ENCODE measurements at places on chromosomes 1 and 21.

GRCh38 chr1:20058531-20058930, 11.5 kb upstream of the PLA2G5 start:
- no peaks in the 10 kb centered on the region for H3K4me1 ChIP-seq
- H3K36me3 ChIP-seq, result no peaks in the 10 kb centered on the region
- no peak overlapping the region for H3K4me3 ChIP-seq
- H3K27me3 ChIP-seq, result peaks cover 5% of the 10 kb centered on the region

DNA sequence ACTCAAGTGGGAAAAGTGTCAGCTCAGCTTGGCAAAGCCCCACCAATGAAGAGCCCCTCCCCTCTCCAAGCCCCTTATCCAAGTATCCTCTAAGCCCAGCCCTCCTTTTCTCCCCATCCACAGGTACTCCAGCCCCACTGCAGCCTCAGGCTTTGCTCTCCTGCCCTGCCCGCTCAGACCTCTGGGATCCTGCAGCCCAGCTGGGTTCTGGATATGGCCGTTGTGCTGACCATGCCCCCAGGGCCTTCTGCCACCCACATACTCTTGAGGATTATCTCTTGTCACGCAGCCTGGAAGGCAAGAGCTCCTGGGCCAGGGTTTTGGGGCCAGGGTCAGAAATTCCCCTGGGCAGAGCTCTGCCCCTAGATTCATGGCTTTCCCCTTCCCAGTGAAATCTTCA, 4.7 kb downstream of the SHISA4 start:
- H3K27me3 ChIP-seq, result no peaks in the 10 kb centered on the region
- peaks cover 92% of the 10 kb centered on the region for H3K4me1 ChIP-seq
- H3K4me3 ChIP-seq, result no peak overlapping the region
- no peak for DNase-seq

- peaks cover 45% of the 10 kb centered on the region for H3K27me3 ChIP-seq
- H3K4me1 ChIP-seq, result no peaks in the 10 kb centered on the region
- no peak overlapping the region for H3K4me3 ChIP-seq
Observed at GRCh38 chr1:29962831-29963247, 726.5 kb downstream of the PTPRU start.

GRCh38 chr1:114099268-114099667, 54.4 kb downstream of the SYT6 start:
- H3K4me1 ChIP-seq, result no peaks in the 10 kb centered on the region
- H3K27me3 ChIP-seq, result no peaks in the 10 kb centered on the region
- no peaks in the 10 kb centered on the region for H3K36me3 ChIP-seq
- DNase-seq, result no peak

GRCh38 chr1:32859915-32860314, 10.8 kb downstream of the FNDC5 start:
- no peaks in the 10 kb centered on the region for H3K27me3 ChIP-seq
- DNase-seq, result no peak
- H3K4me3 ChIP-seq, result no peak overlapping the region
- H3K4me1 ChIP-seq, result peaks cover 36% of the 10 kb centered on the region
- peaks cover 23% of the 10 kb centered on the region for H3K36me3 ChIP-seq
- H3K27ac ChIP-seq, result no peak overlapping the region

GRCh38 chr1:30036666-30037065, 686.7 kb downstream of the MATN1 start:
- H3K4me3 ChIP-seq, result no peak overlapping the region
- no peak for DNase-seq
- H3K27me3 ChIP-seq, result no peaks in the 10 kb centered on the region
- no peaks in the 10 kb centered on the region for H3K36me3 ChIP-seq

DNA sequence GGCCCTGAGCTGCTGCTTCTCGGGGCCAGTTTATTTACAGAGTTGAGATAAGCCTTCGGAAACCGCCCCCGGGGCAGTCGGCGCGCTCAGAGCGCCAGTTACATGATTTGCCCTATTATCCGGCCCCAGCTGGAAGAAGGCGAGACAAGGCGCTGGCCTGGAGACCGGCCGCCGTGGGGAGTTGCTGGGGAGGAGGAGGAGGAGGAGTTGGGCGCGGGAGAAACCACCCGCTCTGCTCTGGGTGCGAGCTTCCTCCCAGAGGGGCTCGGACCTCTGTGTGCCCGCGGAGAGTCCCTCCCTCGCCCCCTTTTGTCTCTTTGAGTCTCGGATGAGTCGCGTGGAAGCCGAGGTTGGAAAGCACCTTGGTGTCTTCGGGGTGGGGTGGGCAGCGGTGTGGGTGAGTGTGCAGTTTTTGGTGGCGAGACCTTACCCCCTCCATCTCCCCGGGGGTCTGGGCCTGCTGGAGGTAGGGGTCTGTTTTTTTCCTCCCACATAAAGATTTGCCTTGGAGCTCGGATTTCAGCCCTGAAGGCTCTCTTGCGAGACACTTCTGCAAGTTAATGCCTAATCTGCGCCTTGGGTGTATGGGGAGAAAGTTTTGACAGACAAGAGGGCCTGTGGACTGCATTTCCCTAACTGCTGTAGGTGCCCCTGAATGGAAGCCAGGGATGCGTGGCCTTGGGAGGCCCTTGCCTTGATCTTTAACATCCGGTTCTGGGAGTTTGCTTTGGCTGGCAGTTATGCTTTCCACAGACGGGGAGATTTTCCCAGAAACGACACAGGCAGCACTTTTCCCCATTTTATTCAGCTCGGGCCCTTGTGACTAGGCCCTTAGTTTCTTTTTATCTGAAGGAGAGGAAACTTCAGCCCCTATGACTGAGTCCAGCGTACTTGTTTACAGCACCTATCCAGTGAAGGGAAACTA, 80.0 kb downstream of the NDUFS5 start:
- peak overlapping the region; percentile 61 for H3K4me3 ChIP-seq
- H3K4me1 ChIP-seq, result peaks cover 69% of the 10 kb centered on the region
- DNase-seq, result peak; percentile 51
- no peaks in the 10 kb centered on the region for H3K36me3 ChIP-seq

GRCh38 chr21:42580076-42580792, 66.6 kb downstream of the SLC37A1 start:
- no peak for DNase-seq
- no peaks in the 10 kb centered on the region for H3K4me1 ChIP-seq
- H3K4me3 ChIP-seq, result no peak overlapping the region
- no peaks in the 10 kb centered on the region for H3K27me3 ChIP-seq
- no peak overlapping the region for H3K27ac ChIP-seq
- H3K36me3 ChIP-seq, result peaks cover 55% of the 10 kb centered on the region

- no peak for DNase-seq
- no peak overlapping the region for H3K27ac ChIP-seq
- no peaks in the 10 kb centered on the region for H3K27me3 ChIP-seq
- no peaks in the 10 kb centered on the region for H3K4me1 ChIP-seq
Observed at GRCh38 chr21:36879827-36880226, 86.6 kb downstream of the HLCS start.

GRCh38 chr1:212975111-212975918, 25.0 kb downstream of the VASH2 start:
- H3K4me1 ChIP-seq, result no peaks in the 10 kb centered on the region
- no peak overlapping the region for H3K4me3 ChIP-seq
- H3K27me3 ChIP-seq, result no peaks in the 10 kb centered on the region
- no peak for DNase-seq
- H3K27ac ChIP-seq, result no peak overlapping the region

- no peaks in the 10 kb centered on the region for H3K36me3 ChIP-seq
- H3K27ac ChIP-seq, result no peak overlapping the region
- peak; percentile 61 for DNase-seq
- no peaks in the 10 kb centered on the region for H3K4me1 ChIP-seq
- H3K27me3 ChIP-seq, result no peaks in the 10 kb centered on the region
Observed at GRCh38 chr21:29219165-29219770, 79.5 kb upstream of the BACH1 start.

DNA sequence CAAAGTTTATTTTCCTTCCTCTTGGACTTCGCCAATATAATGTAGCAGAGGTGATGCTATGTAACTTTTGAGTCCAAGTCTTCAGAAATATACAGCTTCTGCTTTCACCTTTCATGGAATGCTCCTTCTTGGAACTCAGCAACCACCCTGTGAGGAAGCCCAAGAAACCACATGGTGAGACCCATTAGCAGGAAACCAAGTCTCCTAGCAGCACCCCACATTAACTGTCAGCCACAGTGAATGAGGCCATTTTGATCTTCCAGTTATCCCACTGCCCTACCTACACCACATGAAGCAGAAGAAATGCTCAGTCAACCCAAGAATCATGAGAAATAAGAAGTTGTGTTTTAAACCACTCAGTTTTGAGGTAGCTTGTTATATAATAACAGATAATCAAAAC, 58.2 kb downstream of the PAPPA2 start:
- no peak for DNase-seq
- H3K27ac ChIP-seq, result no peak overlapping the region
- H3K36me3 ChIP-seq, result no peaks in the 10 kb centered on the region
- no peaks in the 10 kb centered on the region for H3K27me3 ChIP-seq

DNA sequence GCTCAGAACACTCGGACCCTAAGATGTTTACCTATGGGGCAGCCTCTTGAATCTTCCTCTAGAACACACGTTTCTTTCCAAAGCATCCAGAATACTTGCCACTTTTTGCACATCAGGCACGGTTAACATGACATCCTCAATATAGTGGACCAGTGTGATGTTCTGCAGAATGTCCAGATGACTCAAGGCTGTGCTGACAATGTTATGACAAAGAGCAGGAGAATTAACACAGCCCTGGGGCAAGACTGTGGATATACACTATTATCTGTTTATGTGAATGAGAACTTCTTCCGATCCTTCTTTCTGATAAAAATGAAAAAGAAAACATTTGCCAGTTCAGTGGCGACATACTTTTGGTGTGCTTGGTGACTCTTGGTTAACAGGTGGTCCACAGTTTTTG, 154.3 kb downstream of the PDE4B start:
- no peaks in the 10 kb centered on the region for H3K36me3 ChIP-seq
- H3K4me3 ChIP-seq, result no peak overlapping the region
- no peaks in the 10 kb centered on the region for H3K27me3 ChIP-seq
- no peaks in the 10 kb centered on the region for H3K4me1 ChIP-seq
- DNase-seq, result no peak
- H3K27ac ChIP-seq, result no peak overlapping the region

DNA sequence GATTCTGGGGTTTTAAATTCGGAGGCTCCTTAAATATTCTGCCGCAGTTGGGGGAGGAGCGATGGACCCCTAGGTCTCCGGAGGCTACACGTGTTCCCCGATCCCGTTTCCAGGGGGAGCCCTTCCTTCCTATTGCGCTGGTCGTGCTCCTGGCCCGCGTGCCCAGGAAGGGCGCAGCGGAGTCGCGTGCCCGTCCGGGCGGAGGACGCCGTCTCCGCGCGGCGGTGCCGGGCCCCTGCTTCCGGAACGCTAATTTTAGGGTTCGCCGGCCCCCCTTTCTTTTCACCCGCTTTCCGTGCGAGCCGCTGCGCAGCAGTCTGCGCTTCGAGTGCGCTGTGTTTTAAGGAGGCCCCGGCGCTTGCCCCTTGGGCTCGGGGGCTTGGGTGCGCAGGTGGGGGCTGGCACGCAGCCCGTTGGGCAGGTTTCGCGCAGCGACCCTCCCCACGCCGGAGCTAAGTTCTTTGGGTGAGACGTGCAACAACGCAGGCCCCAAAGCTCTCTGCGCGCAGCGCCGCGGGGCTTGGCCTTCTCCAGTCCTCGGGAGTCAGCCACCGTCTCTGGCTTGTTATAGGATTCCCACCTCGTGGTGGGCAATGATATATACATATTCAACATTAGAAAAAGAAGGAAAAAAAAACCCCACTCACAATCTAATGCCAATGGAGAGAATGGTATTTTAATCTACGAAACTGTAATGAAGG, 43.5 kb upstream of the DNAJC6 start:
- H3K4me3 ChIP-seq, result peak overlapping the region; percentile 64
- H3K4me1 ChIP-seq, result no peaks in the 10 kb centered on the region
- no peaks in the 10 kb centered on the region for H3K36me3 ChIP-seq
- H3K27me3 ChIP-seq, result no peaks in the 10 kb centered on the region
- DNase-seq, result peak; percentile 67

DNA sequence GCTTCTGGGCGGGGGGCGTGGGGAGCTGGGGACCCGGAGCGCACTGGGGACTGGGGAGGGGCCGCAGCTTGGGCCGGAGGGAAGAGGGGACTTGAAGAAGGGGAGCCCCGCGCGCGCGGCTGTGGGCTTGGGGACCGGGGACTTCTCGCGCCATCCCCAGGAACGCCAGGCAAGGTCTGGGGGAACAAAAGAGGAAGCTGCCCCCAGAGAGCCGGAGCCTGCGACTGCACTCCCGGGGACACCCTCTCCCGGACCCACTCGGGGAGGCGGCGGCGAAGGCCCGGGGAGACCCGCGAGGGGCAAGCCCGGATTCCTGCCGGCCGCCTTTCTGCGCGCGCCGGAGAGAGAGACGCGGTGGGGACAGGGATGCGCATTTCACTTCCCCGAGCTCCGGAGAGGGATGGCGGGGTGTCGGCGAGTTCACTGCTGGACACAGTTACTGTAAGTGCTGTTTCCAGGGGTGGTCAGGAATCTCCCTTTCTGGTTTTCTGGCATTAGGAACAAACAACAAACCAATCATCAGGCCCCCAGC, 732 bp downstream of the ABCG1 start:
- peak overlapping the region; percentile 40 for H3K27ac ChIP-seq
- H3K4me3 ChIP-seq, result peak overlapping the region; percentile 50
- peaks cover 18% of the 10 kb centered on the region for H3K4me1 ChIP-seq
- H3K27me3 ChIP-seq, result peaks cover 33% of the 10 kb centered on the region

DNA sequence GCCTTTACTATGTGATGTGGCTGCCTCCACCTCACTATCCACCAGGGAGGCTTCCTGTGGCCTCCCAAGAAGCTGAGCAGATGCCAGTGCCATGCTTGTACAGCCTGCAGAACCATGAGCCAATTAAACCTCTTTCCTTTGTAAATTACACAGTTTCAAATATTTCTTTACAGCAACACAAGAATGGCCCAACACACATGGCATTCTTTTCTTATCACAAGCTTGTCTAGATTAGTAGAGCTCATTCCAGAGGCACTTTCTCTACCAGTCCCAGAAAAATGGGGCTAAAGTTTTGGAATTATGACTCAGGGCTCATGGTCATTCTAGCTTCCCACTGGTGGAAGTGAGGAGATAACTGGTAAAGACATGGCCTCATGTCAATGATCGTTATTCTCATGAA, 655.2 kb downstream of the LMO4 start:
- no peak overlapping the region for H3K4me3 ChIP-seq
- no peak overlapping the region for H3K27ac ChIP-seq

- peak; percentile 88 for DNase-seq
- H3K36me3 ChIP-seq, result no peaks in the 10 kb centered on the region
- no peaks in the 10 kb centered on the region for H3K27me3 ChIP-seq
- peak within 1 kb of the TSS; percentile 93 for H3K4me3 ChIP-seq
- peaks cover 39% of the 10 kb centered on the region for H3K4me1 ChIP-seq
Observed at GRCh38 chr1:243850202-243850451, at the start of gene AKT3. Gene AKT3, minus strand, starts transcription at chr1:243850243. Its CDS starts 7,073 bp downstream, at chr1:243843170.

DNA sequence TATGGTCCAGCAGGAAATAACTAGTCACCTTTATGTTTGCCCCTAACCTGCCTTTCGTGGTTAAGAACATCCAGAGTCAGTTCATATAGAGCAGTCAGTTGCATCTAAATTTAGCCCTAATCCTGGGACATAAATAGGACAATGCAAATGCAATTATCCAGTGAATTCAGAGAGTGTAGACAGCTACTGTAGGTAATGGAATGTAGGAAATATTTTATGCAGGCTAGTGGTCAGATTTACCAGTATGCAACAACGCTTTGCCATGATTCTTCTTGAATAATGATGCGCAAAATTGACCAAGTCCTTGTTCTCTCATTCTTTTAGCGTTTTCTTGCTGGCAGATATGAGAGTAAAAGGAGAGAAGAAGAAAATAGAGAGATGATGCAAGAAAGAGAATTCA, 165.4 kb downstream of the LMX1A start:
- no peaks in the 10 kb centered on the region for H3K27me3 ChIP-seq
- no peak for DNase-seq
- H3K4me1 ChIP-seq, result no peaks in the 10 kb centered on the region

- H3K36me3 ChIP-seq, result no peaks in the 10 kb centered on the region
- H3K27me3 ChIP-seq, result no peaks in the 10 kb centered on the region
- DNase-seq, result no peak
- no peak overlapping the region for H3K27ac ChIP-seq
Observed at GRCh38 chr21:28380241-28380640, 612.4 kb downstream of the LTN1 start.

- no peaks in the 10 kb centered on the region for H3K27me3 ChIP-seq
- H3K4me3 ChIP-seq, result no peak overlapping the region
- no peaks in the 10 kb centered on the region for H3K36me3 ChIP-seq
Observed at GRCh38 chr1:208681878-208682663, 437.9 kb upstream of the PLXNA2 start.

Data from tibial artery (tissue), 4 donors.